Activated T-cell treated with anti-CD3 and anti-CD28 coated beads, Interleukin-2, amount 50 U/mL, for 4 hours (primary cell): ENCODE measurements at places on chromosomes 2 and 18. TPM values are rescaled to one million over a fixed set of nuclear protein-coding genes. Genes with fewer than 3 reads are reported as not detected.

DNA sequence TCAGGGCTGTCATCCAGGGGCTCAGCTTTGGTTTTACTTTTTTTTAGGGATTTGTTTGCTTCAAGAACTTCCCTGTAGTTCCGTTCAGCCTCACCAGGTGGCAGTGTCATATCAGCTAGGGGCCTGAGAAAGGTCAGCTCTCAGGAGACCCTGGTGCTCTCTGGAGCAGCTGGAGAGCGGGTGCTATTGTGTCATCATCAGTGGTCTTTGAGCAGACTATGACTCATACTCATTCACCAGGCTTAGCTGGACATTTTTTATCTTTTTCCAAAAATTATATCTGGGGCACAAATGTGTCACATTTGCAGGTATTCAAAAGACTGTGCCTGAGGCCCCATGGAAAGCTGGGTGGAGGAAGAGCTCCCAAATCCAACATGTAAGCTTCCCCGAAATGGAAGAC is 24.4 kb downstream of the ZNF892 start:
- no peak for DNase-seq

DNA sequence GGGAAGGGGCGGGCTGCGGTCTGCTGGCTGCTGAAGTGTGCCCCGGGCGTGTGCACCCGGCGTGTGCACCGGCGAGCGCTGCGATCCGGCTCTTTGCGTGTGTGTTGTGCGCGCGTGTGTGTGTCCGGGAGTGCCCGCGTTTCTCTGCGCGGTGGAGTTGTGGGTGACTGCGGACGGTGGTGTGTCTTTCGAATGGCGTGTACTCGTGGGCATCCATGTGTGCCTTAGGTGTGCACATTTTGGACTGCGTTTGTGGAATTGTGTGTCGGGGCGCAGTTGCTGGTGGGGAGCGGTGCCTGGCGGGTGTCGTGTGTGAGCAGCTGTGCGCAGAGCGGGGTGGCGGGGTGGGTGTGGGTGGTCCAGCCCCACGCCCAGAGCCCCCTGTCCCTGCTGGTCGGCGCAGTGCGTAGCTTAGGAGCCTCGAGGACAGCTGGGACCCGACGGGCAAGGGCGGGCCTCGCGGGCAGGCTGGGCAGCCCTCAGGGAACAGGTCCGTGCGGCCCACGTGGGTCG is 533 bp downstream of the HPCAL1 start:
- DNase-seq = no peak

- no peak for DNase-seq
These were observed 12.7 kb upstream of the PAX3 start for GRCh38 chr2:222311319-222311977.

DNA sequence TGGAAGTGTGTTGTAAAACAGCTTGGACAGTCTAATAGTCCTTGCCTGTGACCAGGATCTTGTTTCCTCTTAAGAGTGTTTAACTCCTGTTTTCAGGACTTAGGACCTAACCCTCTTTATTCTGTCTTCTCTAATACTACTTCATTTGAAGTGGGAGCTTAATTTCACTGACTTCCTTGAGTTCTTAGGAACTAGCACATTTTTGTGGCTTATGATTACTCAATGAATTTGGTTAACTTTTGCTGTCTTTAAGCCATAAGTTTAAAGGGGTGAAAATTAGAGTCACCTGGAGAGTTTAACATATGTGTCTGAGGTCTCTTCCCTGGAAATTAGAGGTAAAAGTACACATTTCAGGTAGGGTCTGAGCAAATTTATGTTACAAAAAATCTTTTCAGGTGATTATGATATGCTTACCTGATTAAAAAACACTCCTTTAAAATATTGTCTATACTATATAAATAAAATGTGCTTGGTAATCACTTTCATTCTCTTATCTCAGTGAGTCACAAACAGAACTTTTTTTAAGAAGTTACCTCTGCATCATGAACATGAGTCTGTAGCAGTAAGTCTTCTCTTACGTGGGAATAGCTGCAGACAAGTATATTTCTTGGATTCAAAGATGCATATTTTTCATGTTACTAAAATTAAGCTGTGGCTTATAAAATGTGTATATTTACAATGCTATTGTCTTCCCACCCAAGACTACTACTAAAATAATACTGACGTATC is 52.7 kb downstream of the ATP9B start:
- DNase-seq = no peak

DNA sequence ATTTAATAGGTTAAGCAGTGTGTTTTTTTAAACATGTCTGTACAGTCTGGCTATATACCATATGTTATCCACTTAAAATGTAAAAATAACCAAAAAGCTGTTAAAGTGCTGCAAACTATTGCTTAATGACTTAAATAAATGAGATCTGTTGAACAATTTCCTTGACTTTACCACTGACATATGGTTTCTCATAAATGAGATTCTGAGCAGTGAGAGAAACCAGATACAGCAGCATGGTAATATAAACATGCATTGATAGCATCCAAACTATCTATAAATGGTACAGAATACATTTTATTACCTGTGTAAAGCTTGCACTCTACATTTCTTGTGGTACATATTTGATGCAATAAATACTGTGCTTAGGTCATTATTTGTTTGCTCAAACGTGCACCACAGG is 36.3 kb upstream of the TTC21B start:
- DNase-seq = no peak

DNA sequence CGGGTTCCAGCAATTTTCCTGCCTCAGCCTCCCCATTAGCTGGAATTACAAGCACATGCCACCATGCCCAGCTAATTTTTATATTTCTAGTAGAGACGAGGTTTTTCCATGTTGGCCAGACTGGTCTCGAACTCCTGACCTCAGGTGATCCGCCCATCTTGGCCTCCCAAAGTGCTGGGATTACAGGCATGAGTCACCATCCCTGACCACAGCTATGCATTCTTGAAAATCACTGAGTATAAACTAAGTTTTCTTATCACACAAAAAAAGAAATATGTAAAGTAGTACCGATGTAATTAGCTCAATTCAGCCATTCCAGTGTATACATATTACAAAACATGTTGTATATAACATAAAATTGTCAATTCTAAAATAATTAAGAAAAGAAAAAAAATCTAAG is 232.7 kb downstream of the MBD2 start:
- DNase-seq = no peak

DNA sequence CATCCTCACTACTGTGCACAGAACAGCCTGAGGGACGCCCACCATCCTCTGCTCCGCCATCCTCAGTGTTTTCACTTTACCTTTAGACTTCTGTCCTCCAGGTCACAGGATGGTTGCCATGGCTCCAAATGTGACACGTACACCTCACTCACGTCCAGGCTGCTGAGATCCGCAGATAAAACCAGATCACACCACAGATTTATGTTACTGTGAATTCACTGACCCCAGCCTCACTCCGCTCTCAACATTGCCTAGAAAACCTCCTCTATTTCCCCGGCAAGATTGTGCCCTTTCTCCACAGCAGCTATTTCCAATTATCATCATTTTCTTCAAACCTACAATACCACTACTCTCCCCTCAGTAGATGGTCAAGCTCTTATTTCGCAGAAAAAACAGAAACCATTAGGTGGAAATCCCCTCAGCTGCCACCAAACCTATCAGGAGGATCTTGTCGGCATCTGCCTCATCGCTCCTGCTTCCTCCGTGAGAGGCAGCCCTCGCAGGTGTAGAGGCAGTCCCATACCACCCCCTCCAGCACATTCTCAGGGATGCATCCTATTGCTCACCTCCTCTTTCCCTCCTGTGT is 49.8 kb upstream of the SLC1A4 start:
- DNase-seq = no peak

DNA sequence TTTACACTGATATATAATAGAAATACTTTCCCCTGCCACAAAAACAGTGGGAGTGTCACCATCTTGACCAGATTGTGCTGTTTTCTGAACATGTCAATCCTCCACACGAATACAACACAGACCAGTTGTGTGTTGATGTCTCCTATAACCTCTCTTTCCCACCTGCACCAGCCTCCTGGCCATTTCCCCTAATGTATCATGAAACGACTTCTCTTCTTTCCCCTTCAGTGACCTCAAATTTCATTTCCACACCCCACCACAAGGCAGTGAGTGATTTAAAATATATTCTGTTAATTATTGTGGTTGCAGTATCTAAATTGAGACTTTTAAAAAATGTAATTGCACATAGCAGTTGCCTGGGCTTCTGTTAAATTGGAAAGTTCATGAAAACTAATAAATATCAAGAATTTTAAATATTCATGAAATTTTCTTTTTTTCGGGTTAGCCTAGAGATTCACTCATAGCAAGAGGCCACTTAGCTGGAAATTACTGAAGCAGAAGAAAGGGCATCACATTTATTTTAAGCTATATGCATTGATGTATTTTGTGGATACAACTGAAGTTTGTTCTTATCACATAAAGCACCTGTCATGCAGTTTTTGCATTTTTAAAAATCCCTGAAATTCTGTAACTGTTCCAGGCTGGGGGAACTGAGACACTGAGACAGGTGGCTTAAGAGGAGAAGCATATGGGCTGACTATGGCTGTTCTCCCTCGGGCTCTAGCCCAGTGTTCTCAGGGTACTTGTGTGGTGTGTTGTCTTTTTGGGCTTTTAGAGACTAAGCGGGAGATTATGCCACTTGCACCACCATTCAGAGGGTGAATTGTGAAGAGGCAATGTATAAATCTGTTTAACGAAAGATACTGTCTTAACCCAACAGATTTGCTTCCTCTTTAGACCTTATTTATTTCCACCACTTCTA is 15.9 kb downstream of the FAM171B start:
- no peak for DNase-seq

Gene PJVK
- 2.0 TPM for total RNA-seq

Gene ACVR1C
- total RNA-seq = 0.47 TPM

Gene SCG2
- not detected for total RNA-seq

Gene RIT2
- not detected for total RNA-seq

Gene PRKAG3
- not detected for total RNA-seq

Gene RUFY4
- total RNA-seq = 0.16 TPM
